ENCODE measurements at places on chromosomes 6 and 20.

DNA sequence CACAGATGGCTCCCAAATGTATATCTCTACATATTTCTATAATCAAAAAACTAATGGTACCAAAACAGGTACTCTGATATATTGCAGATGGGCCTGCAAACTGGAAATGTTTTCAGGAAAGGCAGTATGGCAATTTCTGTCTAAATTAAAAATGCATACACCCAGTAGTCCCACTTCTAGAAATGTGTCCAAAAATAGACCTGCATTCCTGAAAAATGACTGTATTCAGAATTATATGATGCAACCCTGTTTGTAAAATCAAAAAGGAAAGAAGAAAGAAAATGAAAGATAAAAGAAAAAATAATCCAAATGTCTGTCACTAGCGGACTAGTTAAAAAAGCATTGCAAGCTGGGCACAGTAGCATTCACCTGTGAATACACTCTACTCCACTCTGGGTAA lies 12.9 kb upstream of the MICB start:
- DNase-seq = no peak

- DNase-seq = no peak
These were observed 219.6 kb downstream of the CD83 start for GRCh38 chr6:14337152-14337551.

- DNase-seq = no peak
These were observed 235.2 kb downstream of the ALDH8A1 start for GRCh38 chr6:134714679-134715078.

DNA sequence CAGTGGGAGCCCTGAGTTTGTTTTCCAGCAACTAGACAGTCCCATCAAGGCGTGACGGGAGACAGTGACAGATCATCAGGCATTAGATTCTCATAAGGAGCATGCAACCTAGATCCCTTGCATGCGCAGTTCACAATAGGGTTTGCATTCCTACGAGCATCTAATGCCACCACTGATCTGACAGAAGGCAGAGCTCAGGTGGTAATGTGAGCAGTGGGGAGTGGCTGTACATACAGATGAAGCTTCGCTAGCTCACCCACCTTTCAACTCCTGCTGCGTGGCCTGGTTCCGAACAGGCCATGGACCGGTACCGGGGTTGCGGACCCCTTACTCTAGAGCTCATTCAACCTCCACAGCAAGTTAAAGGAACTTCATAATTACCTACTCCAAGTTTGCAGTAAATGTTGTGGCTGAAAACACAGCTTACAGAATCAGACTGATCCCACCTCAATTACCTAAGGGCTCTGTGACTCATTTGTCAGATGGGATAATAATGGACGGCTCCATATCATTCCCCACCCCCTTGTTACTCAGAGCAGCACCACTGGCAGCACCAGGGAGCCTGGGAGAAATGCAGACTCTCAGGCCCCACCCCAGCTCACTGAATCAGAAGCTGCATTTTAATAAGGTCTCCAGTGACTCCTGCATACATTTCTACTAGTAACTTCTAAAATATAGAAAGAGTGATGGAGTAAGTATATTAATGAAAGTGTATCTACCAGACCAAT lies 15.7 kb downstream of the PXMP4 start:
- DNase-seq = no peak

- no peak for DNase-seq
These were observed 8.1 kb upstream of the FUT9 start for GRCh38 chr6:96007663-96008062.

- DNase-seq = no peak
These were observed 440.8 kb downstream of the UTRN start for GRCh38 chr6:144725736-144726522.

DNA sequence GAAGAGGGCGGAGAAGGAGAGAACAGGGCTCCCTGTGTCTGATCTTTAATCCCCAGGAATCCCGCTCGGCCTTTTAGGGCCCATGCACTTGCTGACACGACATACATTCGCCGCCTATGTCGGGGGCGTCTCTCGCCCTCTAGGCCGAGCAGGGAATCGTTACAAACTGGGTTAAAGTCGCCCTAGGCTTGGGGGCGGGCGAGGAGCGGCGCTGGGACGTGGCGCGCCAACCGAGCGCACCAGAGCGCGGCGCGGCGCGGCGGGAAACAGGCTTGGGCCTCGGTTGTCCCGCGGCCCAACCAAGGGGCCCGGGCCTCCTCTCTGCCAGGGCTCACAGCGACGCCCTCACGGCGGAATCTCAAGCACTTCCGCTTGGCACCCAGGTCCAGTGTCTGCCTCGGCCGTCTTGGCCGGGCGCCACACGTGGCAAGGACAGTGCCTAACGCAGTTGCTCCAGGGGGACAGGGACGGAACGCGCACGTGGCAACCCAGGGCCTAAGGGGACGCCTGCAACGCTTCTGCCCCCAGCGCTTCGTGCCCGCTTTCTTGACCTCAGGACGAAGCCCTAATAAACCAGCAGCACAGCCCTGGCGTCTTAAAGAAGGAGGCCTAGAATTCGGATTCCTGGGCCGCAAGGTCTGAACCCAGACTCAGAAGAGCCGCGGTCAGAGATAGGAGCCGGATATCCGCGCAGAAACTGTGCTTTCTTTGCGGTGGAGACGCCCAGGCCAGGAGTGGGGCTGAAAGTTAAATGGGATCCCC lies 71.5 kb downstream of the NCR2 start:
- no peak for DNase-seq

- DNase-seq = no peak
These were observed 977.0 kb downstream of the TFAP2A start for GRCh38 chr6:9437836-9438235.

DNA sequence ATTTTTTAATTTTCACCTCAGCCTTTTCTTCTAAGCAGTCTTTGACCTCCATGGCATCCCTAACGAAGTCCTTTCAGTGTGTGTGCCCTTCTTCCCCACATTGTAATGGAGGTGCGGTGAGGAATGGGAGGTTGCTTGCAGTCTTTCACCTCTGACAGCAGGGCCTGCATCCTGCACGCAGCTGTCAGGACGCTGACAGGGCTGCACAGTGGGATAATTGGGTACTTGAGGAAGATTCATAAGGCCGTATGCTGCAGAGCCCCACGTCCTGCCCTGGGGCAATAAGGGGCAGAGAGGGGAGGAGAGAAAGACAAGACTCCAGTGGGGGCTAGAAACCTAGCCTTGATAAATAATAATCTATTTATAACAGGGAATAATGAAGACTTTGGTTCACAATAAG lies 184.7 kb downstream of the SAMD5 start:
- no peak for DNase-seq

- peak; percentile 89 for DNase-seq
These were observed 13.9 kb upstream of the ATG5 start for GRCh38 chr6:106339334-106340029.

- no peak for DNase-seq
These were observed 206.5 kb downstream of the JARID2 start for GRCh38 chr6:15452182-15452941.

DNA sequence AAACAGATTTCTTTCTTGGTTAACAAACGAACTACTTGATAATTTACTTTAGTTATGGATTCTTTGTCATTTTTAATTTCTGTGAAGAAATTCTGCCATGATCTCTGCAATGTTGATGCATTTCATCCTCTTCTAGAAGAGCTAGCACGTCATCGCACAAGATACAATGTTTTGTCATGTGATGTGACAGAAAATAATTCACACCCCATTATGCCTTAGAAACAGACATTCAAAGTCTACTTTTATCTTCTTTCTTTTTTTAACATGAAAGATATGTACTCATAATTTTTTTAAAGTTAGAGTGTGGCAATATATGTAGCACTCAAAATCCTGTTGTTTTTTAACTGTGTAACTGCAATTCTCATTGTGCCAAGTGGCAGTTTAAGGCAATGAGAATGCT lies 39.6 kb upstream of the NELFCD start:
- no peak for DNase-seq

GRCh38 chr20:37220731-37221130 lies 40.9 kb downstream of the GHRH start:
- no peak for DNase-seq

DNA sequence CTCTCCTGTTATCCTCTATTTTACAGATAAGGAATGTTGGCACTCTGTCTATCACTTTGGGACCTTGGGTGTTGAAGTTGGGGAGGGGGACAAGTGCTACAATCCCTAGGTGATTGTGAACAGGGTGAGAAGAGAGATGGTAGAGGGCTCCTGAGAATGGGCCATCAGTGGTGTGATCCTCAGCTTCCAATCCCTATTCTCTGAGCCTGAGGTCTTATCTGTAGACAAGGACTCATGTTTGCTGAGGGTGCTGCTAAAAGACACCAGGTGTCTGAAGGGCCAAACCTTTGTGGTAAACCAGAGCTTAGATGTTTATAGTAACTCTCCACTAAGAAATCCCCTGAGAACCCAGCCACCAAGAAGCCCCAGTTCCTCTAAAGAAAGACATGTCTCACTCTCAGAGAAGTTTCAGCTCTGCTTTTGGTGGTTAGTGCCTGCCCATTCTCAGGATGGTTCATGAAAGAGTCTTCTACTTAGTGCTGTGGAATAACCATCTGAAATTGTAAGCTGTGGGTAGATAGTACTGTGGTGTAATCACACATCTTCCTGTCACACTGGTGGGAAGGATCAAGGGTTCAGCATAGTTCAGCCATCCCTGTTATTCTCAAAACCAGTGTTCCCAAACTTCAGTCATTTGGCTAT lies 58.2 kb upstream of the IL20RA start:
- DNase-seq = peak; percentile 95

GRCh38 chr20:23289249-23289648 lies 61.3 kb upstream of the NXT1 start:
- no peak for DNase-seq

DNA sequence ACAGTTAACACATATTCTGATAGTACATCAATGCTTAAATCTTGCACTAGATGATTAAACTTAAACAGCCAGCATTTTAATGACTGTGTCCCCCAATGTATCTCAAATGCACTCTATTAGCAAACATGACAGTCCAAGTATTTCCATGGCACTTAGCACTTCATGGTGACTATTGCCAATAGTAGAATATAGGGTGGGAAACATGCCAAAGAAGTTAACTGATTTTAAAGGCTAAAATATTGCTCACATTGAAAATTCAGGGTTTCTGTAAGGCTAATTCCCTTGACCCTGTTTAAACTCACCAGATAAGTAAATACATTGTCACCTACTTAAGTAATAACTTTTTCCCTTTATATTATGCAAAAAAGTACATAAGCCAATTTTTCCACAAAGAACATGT lies 266.9 kb downstream of the TBC1D32 start:
- DNase-seq = no peak

DNA sequence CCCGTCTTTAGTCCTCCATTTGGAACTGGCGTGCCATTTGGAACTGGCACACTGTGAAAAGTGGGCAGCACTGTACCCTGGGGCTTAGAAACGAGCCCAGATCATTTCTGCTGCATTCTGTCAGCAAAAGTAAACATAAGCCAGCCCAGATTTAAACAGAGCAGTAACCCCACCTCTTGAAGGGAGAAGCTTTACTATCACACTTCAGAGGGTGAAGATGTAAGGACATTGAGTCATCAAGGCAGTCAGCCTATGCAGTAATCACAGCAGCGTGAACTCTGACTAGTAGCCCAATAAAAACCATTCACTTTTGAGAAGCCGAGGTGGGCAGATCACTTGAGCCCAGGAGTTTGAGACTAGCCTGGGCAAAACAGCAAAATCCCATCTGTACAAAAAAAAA lies 216.9 kb downstream of the EYA2 start:
- no peak for DNase-seq

GRCh38 chr20:46004187-46004586 lies 4.5 kb upstream of the MMP9 start:
- no peak for DNase-seq

- no peak for DNase-seq
These were observed 920.2 kb downstream of the GRIK2 start for GRCh38 chr6:102313699-102314098.

Measured in Karpas-422 (cell line).